ENCODE measurements at places on chromosomes 11 and 22.

DNA sequence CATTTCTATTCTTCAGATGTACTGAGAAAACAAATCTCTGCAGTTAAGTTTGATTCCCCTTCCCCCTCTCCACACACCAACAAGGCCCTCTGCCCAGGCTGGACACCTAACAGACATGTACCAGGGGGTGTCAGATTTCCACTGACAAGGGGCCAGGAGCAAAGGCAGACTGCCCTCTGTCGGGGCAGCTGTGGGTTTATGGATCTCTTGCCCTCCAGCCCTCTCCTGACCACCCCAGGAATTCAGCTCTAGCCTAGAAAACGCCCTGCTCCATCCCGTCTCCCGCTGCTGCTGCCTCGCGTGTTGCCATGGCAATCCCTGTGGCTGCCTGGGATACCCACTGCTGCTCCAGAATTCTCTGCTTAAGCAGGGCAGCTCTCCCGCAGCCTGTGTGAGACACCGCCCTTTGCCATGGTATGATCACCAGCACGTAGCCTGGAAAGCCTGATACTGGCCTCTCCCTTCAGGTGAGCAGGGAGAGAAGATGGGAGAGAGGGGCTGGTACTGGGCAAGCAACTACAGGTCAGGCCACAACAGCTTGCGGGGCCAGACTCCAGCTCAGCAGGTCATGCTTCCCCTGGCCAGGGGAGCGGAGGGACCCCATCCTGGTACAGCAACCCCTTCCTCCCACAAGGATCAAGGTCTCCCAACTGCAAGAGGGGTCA, 41.6 kb downstream of the BUD13 start:
- no peak for DNase-seq

DNA sequence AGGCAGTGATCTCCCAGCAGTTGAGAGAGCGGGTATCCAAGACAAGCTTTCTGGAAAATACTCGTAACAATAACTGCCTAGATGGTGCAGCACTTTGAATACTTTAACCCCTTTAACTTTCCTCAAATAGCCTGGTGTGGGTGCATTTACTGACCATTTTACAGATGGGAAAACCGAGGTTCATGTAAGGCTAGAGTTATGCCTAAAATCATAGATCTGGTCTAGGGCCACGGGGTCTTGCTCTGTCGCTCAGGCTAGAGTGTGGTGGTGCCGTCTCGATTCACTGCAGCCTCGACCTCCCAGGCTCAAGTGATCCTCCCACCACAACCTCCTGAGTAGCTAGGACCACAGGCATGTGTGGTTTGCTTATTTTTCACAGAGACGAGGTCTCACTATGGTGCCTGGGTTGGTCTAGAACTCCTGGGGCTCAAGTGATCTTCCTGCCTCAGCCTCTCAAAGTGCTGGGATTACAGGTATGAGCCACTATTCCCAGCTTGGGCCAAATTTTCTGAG, 269.2 kb upstream of the SYN3 start:
- no peak for DNase-seq

- no peak for DNase-seq
Observed at GRCh38 chr22:27952091-27952490, 33.0 kb upstream of the PITPNB start.

DNA sequence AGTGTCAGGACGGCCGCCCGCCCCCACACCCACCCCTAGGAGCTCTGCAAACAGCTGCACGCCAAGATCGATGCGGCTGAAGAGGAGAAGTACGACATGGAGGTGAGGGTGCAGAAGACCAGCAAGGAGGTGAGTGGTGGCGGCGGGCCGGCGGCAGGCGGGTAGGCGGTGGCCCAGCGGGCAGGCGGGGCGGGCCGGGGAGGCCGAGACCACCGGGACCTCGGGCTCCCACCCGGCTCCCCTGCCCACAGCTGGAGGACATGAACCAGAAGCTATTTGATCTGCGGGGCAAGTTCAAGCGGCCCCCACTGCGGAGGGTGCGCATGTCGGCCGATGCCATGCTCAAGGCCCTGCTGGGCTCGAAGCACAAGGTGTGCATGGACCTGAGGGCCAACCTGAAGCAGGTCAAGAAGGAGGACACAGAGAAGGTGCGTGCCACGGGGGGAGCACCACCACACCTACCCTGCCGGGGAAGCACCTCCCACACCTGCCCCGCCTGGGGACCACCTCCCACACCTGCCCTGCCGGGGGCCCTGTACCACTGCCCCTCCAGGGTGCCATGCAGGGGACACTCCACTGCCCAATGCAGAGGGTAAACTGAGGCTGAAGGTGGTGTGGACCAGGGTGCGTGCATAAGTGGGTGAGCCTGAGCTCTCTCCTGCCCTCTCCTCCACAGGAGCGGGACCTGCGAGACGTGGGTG, 2.1 kb downstream of the TNNI2 start:
- no peak for DNase-seq

DNA sequence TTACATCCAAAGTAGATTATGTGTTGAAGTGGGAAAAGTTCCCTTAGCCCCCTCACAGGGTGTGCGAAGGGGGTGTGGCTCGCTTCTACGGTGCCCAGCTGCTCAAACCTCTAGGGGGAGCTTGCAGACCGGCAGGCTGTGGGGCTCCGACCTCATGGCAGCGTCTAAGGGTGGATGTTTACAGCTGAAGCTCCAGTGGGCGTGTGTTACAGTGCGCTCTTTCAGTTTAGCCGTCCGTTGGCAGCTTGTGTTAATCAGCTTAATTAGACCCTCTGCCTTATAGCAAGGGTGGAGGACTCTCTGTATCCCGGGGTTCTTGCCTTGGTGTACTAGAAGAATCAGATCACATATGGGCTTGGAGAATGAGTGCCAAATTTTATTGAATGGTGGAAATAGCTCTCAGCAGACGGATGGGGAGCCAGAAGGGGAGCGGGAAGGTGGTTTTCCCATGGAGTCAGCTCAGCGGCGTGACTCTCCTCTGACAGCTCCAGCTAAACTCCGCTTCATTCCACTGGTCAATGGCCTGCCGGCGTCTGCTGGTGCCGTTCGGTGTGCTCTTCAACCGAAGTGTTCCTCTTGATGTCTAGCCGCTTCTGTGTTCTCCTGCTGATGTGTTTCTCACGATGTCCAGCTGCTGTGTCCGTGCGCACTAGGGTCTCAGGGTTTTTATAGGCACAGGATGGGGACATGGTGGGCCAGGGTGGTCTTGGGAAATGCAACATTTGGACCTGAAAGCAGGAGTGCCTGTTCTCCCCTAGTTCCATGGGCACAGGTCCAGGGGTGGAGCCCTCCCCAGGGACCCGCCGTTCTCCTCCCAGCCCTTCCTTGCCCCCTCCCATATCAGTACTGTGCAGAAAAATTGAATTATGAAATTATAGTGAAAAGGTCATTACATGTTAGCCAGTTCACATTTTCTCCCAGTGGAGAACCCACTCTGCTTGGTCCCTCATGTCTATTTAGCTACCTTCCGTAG, 28.6 kb upstream of the OR10G7 start:
- no peak for DNase-seq

GRCh38 chr11:130485983-130486382, 37.5 kb downstream of the ADAMTS15 start:
- DNase-seq, result no peak

- no peak for DNase-seq
Observed at GRCh38 chr11:68424981-68425865, 35.3 kb upstream of the PPP6R3 start.

DNA sequence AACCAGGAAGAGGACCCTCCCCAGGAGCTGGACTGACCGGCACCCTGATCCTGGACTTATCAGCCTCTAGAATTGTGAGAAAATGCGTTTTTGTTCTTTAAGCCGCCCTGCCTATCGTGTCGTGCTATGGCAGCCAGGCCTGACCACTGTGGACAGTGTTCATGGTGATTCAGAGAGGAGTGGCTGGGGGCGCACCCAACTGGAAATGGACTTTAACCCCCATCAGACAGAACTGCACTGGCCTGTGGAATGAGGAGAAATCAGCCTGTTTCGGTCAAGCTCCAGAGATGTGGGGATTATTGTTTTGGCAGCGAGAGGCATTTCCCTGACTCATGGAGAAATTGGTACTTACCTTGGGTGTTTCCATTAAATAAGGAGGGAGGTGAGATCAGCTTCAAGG, 1437.8 kb downstream of the BRD1 start:
- DNase-seq, result no peak

DNA sequence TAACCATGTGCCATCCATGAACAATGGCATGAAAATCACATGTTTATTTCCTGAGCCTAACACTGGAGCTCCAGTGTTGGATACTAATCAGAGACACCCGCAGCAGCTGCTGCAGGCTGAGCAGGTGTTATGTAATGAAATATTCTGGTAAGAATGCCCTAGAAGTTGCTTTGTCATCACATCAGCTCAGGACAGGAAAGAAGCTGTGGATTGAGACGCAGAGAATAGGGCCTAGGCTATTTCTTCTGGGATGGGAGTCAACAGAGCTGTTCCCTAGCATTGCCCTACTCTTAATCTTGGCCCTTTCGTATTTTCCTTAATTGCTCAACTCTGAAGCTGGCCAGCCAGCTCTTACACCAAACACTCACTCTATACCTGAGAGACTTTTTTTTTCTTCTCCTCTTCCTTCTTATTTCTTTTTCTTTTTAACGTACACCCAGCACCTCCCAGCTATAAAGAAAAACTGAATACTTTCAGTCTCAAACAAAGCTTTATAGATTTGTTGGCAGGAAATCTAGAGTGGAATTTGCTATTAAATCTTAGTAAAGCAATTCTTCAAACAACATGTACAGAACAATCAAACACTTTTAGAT, 31.9 kb downstream of the RASSF10 start:
- DNase-seq, result no peak

GRCh38 chr11:128678024-128678423, 15.8 kb upstream of the FLI1 start:
- DNase-seq, result no peak

GRCh38 chr22:43529461-43529860, 117.6 kb downstream of the MPPED1 start:
- DNase-seq, result no peak

- no peak for DNase-seq
Observed at GRCh38 chr11:133895061-133895479, 49.8 kb upstream of the SPATA19 start.

DNA sequence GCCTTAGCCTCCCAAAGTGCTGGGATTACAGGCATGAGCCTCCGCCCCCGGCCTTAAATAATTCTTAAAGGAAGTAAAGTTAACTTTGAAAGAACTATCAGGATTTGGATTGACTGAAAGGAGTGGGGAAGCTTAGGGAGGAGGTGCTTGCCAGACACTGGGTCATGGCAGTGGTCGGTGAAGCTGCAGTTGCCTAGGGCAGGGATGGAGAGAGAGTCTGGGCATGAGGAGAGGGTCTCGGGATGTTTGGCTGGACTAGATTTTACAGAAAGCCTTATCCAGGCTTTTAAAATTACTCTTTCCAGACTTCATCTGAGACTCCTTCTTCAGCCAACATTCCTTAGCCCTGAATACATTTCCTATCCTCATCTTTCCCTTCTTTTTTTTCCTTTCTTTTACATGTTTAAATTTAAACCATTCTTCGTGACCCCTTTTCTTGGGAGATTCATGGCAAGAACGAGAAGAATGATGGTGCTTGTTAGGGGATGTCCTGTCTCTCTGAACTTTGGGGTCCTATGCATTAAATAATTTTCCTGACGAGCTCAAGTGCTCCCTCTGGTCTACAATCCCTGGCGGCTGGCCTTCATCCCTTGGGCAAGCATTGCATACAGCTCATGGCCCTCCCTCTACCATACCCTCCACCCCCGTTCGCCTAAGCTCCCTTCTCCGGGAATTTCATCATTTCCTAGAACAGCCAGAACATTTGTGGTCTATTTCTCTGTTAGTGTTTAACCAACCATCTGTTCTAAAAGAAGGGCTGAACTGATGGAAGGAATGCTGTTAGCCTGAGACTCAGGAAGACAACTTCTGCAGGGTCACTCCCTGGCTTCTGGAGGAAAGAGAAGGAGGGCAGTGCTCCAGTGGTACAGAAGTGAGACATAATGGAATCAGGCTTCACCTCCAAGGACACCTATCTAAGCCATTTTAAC, at the start of gene NNMT:
NNMT (plus strand) TSS at position 724 of the 929 bp plus-strand sequence; CDS start at position 882, 158 bp downstream.
- DNase-seq, result no peak

DNA sequence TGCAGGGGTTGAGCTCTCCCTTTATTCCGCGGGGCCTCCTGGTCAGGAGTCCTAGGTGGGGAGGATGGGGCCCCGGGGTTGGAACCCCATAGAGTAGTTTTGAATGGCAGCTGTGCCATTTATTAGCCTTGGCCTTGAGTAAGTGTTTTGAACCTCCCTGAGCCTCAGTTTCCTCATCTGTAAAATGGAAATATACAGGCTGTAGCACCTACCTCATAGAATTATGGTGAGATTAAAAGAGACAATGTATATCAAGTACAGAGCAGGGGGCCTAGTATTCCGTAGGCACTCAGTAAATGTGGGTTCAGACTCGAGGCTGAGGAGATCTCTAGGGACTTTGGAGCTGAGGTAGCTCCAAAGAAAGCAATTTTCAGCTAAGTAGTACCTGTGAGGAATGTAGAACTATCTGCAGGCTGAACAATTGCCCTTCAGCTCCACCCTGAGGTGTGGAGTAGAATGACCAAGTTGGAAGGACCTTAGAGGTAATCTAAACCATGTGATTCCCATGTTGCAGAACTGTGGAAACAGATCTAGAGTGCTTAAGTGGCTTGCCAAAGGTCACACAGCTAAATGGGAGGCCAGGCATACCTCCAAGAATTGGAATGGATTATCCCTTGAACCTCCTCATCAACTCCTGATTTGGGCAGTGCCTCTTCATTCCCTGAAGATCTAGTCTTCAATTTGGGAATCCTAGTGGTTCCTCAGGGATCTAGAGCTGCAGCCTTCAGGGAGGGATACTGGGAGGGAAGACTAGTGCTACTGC, 682 bp downstream of the PGAP2 start:
- DNase-seq, result no peak

GRCh38 chr11:44993971-44994704, 43.5 kb upstream of the TP53I11 start:
- DNase-seq, result no peak

GRCh38 chr11:8075119-8075726, 5.8 kb upstream of the TUB start:
- no peak for DNase-seq

DNA sequence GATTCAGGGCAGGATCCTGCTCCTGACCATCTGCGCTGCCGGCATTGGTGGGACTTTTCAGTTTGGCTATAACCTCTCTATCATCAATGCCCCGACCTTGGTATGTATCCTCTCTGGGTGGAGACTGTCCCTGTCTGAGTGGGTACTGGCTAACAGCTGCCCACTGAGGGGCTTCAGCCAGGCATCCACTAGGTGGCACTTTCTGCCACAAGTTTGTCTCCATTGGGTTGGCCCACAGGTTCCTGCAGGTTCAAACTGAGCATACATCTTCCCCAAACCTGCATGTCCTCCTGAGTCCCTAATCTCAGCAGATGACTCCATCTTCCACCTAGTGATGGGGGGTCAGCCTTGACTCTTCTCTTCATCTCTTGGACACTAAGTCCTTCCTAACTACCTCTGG, 4.4 kb downstream of the SLC2A11 start:
- DNase-seq, result no peak

DNA sequence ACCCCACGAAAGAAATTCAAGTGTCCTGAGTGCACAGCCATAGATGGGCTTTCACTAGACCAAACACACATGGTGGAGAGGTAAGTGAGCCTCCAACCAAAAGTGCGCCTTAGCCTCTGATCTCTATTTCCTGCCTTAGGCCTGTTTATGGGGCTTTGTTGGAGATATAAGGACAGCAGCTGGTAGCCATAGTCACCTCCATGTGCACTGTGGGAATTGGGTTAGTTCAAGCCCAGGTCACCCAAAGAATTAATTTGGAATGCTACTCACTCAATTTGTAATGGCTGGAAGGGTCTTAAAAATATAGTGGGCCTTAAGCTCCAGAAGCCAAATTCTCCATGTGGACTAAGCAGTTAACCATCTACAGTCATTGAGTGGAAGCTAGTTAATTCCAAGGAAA, 73.6 kb downstream of the ALX4 start:
- no peak for DNase-seq
